Urinary bladder (tissue), 4 donors: ENCODE measurements at places on chromosomes 7 and 10. TPM values are rescaled to one million over a fixed set of nuclear protein-coding genes. Genes with fewer than 3 reads are reported as not detected.

MSMB gene
- not detected for total RNA-seq

CADPS2 gene
- 36.0 TPM for total RNA-seq

LMOD2 gene
- 5.4 TPM for total RNA-seq

PAPSS2 gene
- 40.2 TPM for total RNA-seq

HTR5A gene
- total RNA-seq, result not detected

CCL24 gene
- total RNA-seq, result not detected

OR2A12 gene
- not detected for total RNA-seq

LRRC18 gene
- total RNA-seq, result 0.32 TPM

ELFN1 gene
- total RNA-seq, result 2.5 TPM

PLEKHS1 gene
- 0.42 TPM for total RNA-seq

NEUROD6 gene
- total RNA-seq, result not detected

AZGP1 gene
- 1.9 TPM for total RNA-seq

CCDC172 gene
- not detected for total RNA-seq

CPA1 gene
- 0.63 TPM for total RNA-seq

NPSR1 gene
- 0.58 TPM for total RNA-seq

FAM25A gene
- total RNA-seq, result not detected

SLC26A5 gene
- 1.6 TPM for total RNA-seq

WDFY4 gene
- 4.9 TPM for total RNA-seq

POLR2J2 gene
- total RNA-seq, result 7.8 TPM

PTN gene
- 91.1 TPM for total RNA-seq

NUTM2B gene
- total RNA-seq, result 0.21 TPM
